ENCODE measurements at places on chromosomes 5 and 9.

- no peak for ATAC-seq
Measured at GRCh38 chr5:141917760-141918159, 5.9 kb upstream of the DELE1 start.

DNA sequence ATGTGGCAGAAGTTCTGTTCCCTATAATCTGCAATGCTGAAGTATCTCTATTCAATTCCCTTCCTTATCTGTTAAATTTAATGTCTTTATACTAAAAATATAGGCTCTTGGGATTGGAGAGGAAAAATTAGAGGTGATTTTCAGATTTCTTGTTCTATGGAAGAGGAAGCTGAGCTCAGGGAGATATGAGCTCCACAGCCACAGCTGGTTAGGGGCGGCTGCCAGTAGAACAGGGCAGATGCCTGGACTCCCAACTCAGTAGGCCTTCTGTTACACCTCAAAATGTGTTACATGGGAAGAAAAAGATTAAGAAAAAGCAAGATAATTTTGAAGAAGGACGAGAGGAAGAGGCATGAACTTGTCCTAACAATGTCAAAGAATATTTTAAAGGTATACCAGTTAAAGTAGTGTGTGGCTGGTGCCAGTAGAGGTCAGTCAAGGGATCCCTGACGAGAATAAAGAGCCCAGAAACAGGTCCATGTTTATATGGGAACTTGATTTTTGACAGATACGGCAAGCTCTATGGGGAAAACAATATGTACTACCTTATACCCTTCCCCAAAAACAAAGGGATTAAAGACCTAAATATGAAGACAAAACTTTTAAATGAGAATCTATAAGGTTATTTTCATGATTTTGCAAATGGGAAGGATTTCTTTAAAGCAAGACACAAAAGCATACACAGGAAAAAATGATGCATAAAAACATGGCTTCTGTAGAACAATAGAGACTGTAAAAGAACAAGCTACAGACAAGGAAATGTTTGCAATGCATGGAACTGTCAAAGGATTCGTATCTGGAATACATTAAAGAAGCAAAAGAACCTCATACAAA is 28.7 kb downstream of the DNAJC21 start:
- ATAC-seq: peak; percentile 87

DNA sequence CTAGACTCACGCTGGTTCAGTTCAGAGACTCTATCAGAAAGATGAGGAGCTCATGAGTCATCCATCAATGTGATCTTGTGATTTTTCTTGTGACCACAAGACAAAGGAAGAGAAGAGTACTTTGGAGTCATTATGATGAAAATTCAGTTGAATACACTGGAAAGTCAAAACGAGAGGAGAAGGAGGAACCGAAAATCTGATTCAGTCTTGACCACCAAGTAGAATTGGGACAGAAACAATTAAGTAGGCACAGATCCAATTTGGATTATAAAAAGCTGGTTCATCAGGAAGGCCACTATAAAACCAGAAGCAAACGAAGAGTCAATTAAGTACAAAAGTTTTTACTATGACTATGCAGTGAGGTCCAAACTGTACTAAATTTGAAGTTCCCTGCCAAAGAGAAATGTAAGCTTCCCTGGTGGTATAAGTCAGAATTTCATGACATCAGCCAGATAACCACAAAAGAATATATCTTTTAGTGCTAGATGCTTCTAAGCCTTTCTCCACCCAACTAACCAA is 90.9 kb downstream of the THBS4 start:
- ATAC-seq: peak; percentile 77

GRCh38 chr9:3277200-3277599 is 248.6 kb downstream of the RFX3 start:
- ATAC-seq: no peak

Data from motor neuron (in vitro differentiated cells).